Head of caudate nucleus (tissue), 42 donors: ENCODE measurements at places on chromosomes 12 and 14.

DNA sequence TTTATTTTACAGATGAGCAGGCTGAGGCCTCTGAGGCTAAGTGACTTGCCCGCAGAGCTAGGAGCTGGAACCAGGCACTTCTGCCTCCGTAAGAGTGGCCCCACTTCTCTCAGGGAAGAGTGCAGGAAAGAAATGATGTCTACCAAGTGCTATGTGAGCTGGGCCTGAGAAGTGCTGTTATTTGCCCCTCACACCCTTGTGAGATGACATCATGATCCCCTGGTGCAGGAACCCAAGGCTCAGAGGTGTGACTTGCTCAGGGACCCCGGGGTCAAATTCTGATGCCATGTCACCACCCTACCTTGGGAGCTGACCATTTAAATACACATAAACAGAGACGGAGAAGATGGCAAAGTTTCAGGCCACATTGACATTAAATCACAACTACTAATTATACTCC is 63.7 kb upstream of the DDX11 start:
- DNase-seq = no peak

GRCh38 chr12:116127859-116128258 is 149.6 kb downstream of the MED13L start:
- no peak for DNase-seq

GRCh38 chr12:26534071-26534470 is 298.9 kb downstream of the ITPR2 start:
- DNase-seq = no peak

DNA sequence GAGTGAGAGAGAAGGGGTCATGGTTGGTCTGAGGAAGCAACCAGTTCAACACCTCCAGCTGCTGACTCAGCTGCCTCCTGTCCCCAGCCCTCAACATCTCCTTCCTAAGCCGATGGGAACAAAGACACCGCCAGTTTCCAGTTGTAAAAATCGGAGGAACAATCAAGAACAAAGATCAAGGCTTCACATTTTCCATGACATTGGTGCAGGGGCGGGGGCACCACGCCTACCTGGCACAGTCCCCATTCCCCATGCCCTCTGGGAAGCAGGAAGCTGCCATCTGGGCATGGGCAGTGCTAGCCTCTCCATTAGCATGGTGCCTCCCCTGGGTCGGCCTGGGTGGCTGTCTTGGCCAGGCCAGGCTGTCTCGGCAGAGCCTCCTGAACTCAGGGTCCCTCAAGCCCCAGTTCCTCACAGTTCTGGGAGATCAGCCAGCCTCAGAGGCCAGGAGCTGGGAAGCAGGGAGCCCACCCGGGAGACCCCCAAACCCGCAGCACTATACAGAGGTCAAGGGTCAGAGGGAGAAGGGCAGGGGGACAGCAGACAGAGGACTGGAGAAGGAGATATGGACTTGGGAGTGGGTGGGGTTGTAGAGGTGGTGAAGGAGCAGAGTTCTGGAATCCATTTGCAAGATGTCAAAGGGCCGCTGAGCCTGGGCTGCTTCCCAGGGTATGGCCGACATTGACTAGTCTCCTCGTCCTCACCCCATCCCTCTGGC is 19.6 kb upstream of the TMEM106C start:
- no peak for DNase-seq

DNA sequence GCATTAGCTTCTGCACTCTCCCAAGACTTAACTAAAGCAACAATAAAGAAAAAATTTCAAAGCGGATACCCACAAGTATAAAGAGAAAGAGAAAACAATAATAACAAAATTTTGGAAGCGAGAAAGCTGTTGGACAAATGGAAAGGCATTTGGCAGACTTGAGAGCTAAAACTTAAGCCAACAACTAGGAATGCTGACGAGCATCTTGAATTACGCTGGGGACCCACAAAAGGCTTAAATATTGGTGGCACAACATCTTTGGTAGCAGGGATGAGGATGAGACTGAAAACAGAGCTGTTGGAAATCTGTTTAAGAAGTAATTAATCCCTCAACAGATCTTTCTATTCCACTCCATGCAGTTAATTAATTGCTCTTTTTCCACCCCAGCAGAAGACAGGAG is 49.8 kb downstream of the LLPH start:
- no peak for DNase-seq

- no peak for DNase-seq
Observed at GRCh38 chr14:106315436-106315835, 789.1 kb downstream of the TMEM121 start.

DNA sequence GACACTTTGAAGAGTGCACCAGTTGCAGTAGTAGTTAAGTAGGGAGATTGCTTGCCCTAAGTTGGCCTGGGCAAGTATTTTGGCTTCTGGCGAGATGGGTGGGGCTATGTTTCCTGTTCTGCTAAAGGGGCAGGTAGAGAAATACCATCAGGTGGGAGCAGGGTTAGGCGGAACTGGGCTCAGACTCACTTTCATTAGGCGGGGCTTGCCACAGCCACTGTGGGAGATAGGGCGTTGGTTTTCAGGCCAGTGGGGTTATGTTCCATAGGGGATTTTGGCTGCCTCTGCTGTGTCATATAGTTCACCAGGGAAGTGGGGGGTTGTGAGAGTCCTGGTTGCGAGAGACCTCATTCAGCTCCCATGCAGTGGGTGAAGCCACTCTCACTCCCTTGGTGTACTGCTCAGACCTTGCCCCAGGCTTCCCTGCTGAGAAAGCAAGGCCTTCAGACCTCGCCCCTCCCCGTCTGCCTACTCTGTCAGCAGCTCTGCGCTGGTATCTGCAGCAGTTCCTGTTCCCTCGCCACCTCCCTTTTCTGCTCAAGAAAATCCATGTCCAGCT is 43.3 kb downstream of the AEBP2 start:
- peak; percentile 44 for DNase-seq

DNA sequence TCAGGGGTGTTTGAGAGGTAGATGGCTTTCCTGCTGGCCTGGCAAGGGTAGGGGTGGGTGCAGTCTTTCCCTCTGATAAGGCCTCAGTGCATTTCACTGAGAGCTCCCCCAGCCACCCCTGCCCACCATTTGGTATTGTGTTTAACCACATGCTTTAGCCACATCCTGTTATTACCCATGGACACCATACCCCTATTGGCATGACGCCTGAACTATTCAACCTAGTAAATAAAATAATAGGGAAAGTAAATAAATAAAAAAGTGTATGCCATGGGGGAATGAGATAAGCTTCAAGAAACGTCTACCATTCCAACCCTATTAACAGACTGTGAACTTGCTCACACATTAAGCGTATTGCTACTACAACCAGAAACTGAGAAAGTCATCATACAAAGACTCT is 7.6 kb upstream of the LGR5 start:
- no peak for DNase-seq

GRCh38 chr14:100434033-100434601 is 111.0 kb downstream of the SLC25A47 start:
- no peak for DNase-seq

GRCh38 chr12:15165012-15165659 is 56.1 kb downstream of the RERG start:
- DNase-seq = no peak

GRCh38 chr12:11986165-11986564 is 84.6 kb upstream of the BCL2L14 start:
- DNase-seq = no peak

DNA sequence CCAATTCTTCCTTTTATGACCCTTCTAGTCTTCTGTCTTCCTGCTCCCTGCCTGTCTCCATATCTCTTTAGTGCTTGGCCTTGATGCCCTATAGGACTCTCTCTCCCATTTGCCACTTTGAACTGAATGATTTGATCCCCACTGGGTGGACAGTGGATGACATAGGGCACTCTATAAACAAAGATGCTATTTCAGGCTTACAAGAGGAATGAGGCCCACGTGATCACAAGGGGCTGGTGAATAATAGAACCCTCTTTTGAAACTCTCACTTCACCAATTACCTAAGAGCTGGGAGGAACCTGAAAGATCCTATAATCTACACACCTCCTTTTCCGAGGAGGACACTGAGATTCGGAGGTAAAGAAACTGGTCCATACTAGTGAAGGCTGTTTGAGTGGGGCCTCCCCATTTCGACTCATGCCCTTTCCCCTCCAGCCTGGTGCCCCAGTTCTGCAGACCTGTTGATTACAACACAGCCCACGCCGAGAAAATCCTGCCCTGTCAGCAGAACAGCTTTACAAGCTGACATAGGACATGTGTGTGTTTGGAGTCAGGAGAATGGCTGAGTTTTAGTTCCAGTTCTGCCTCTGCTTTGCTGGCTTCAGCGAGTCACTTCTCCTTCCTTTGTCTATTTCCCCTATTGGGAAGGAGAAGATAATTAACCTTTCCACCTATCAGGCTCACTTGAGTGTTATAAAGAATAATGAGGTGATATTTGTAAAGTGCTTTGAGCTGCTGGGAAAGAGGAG is 400.3 kb downstream of the ZFP36L1 start:
- peak; percentile 11 for DNase-seq

GRCh38 chr12:20681334-20681733 is 13.8 kb upstream of the SLCO1C1 start:
- no peak for DNase-seq

GRCh38 chr14:29815016-29815674 is 112.5 kb downstream of the PRKD1 start:
- DNase-seq = no peak

DNA sequence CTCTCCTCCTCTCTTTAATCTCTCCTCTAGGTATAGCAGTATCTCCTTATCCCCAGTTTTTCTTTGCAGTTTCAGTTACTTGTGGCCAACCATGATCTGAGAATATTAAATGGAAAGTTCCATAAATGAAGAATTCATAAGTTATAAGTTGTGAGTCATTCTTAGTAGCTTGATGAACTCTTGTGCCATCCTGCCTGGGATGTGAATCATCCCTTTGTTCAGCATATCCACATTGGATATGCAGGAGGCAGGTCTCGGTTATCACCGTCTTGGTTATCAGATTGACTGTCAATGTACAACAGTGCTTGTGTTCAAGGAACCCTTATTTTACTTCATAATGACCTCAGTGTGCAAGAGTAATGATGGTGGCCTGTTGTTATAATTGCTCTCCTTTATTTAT is 134.0 kb downstream of the TMEM117 start:
- DNase-seq = no peak

DNA sequence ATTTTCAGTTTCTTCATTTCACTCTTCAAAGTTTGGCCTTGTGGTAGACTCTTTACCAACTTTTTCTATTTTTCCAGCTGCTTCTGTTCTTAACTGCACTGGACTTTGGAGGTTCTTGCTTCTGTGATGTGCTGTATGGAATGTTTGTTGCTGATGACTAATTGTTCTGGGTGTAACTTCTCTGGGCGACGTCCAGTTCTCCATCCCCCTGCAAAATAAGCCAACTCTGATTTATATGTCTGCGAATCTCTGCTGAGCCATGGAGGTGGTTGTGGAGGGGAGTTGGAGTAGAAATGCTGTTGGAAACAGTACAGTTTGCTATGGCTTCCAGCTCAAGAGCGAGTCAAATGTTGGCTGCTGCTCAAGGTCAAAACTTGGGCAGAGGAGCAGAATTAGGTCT is 113.9 kb upstream of the DYRK2 start:
- no peak for DNase-seq

DNA sequence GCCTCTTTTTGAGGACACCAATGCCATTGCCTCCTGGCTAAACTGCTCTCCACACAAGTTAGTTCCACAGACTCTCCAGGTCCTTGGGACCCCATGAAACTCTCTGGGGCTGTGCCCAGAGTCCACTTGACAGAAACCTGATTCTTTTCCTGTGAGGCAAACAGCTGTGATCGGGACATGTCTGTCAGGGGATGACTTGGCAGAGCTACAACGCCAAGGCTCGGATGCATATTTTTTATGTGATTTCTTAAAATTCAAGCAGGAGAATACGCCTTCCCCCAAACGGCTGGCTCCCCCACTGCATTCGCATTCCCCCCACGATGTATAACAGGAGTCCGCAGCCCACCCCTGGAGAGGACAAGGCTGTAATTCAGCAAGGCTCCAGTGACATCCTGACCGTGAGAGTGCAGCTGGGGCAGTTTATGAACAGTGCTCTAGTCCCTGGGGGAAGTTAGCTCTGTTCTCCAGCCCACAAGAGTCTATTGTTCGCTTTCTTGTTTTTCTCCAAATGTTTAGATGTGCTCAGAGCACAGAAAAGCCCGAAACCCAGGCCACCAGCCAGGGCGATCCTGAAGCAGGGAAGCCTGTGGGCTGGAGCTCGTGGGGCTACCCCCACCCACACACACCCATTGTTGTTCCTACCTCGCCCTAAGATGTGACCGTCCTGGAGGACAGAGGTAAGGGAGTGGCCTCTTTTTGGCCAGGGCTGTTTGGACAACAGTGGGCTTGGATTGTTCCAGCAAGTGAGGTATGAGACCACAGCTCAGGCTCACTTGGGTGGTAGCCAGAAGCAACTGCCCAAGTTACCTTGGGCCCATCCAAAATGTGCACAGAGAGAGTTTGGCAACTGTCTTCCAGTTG is 159.5 kb downstream of the ZFP36L1 start:
- peak; percentile 84 for DNase-seq

DNA sequence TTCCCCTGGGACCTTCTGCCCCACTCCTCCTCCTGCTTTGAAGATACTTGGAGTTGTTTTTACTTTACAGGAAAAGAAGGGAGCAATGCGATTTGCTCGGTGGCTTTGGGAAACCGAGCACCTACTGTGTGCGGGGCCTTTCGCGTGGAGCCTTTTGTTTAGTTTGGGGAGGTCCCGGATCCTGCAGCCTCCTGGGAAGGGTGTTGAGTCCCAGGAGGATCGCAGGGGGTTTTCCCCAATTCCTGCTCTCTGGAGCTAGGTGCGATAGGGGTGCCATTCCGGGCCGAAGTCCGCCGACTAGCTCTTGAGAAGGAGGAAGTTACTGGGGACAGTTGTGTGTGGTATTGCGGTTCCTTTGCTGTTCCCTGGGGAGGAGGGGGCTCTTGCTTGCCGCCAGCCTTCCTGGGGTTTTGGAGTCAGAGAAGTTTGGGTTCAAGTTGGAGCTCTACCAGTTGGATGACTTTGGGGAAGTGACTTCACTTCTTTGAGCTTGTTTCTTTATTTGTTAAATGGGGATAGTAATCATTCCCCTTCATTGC is 1.1 kb downstream of the BRI3BP start:
- DNase-seq = no peak

DNA sequence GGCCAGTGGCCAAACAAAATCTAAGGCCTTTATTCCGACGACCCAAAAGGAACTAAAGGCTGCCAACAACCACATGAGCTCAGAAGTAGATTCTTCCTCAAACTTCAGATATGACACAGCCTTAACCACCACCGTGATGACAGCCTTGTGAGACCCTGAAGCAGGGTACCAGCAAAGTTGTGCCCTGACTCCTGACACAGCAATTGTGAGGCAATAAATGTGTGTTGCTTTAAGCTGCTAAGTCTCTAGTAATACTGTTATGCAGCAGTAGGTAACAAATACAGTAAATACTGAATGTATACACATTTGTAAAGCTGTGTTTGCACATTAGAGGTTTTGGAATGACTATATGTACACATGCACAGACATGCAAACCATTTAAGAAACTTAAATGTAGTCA is 10.7 kb upstream of the SLC6A13 start:
- DNase-seq = no peak

- peak; percentile 77 for DNase-seq
Observed at GRCh38 chr12:26338586-26339572, 143.5 kb downstream of the SSPN start.
